SW480 (cell line): ENCODE measurements at places on chromosomes 3 and 15.

DNA sequence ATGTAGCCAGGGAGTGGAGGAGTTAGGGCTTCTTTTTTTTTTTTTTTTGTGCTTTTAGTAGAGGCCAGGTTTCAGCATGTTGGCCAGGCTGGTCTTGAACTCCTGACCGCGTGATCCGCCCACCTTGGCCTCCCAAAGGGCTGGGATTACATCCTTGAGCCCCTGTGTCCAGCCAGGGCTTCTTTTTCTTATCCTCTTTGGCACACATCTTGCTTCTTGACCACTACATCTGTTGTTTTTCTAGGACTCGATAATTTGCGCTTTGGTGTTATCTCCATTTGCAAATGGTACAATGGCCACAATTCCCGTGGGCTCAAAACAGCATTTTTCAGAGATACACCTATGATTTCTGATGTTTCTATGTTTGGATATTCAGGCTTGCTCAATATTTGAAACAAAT, 4.2 kb downstream of the SKIL start:
- no peak for DNase-seq

DNA sequence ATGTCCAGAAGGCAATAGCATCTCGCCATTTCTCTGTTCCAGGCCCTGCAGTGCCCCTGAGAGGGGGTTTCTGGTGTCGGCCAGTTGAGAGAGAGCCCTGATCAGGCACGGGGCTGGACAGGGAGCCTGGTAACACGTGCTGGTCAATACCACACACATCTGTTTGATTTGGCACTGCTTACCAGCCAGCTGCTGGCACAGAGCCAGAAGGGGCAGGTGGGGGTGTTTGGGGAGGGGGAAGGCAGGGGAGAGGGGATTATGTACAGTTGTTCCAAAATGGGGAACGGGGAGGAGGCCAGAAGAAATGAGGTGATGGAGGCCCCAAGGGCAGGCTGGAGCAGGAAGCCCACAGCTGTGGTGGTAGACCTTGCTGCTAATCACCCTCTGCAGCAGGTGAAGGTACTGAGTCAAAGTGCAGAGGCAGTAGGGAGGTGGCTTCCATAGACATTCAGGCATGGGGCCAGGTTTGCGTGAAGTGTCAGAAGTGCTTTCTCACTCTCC, 153.5 kb upstream of the LPP start:
- no peak for DNase-seq

DNA sequence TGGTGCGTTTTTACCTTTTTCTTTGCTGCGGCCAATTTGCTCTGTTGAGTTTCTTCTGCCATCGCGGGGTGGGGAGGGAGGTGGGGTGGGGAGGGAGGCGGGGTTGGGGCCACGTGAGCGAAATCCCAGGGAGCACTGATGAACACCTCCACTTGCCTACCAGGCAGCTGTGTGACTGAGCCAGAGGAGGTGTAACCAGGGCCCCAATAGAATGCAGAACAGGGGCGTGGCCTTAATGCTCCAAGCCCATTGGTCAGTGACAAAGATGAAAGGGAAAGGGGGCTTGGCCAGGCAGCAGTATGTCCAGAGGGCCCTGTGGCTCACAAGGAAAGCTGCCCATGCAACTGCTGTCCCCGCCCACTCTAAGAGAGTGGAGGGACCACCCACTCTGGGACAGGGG, 21.4 kb upstream of the OR4F6 start:
- DNase-seq = peak; percentile 50

GRCh38 chr3:12658593-12659058, 5.3 kb downstream of the RAF1 start:
- no peak for DNase-seq

GRCh38 chr3:158057666-158058065, 48.6 kb downstream of the SHOX2 start:
- DNase-seq = no peak

GRCh38 chr3:10489746-10490483, 15.5 kb downstream of the ATP2B2 start:
- DNase-seq = no peak
